ENCODE measurements at places on chromosomes 2 and 18.

GRCh38 chr2:148096012-148096411 lies 75.1 kb downstream of the MBD5 start:
- DNase-seq, result no peak

- DNase-seq, result no peak
These were observed 19.1 kb downstream of the SERTAD2 start for GRCh38 chr2:64634345-64635267.

GRCh38 chr2:20141056-20141762 lies 83.7 kb downstream of the SDC1 start:
- no peak for DNase-seq

DNA sequence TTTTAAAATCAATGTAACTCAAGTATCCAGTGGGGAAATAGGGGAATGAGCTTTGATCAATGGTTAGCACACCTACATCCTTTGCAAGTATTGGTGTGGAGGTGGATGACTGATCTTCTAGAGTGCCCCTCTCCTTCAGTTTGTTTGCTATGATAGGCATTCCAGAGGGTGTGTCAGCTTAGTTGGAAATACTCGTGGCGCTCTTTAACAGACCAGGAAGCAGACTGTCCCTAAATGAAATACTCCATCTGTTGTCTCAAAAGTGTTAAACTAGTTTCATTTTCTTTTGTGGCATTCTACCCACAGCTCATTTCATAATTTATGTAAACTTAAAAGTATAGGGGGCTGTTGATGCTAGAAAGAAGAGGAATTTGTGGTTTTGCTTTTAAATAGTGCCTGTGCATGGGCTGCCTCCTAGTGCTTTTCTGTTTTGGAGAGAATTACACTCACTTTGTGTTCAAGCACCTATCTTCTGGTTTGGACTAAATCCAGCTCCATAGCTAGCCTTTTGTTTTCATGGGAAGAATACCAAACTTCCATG lies 66.2 kb downstream of the STAT1 start:
- no peak for DNase-seq

DNA sequence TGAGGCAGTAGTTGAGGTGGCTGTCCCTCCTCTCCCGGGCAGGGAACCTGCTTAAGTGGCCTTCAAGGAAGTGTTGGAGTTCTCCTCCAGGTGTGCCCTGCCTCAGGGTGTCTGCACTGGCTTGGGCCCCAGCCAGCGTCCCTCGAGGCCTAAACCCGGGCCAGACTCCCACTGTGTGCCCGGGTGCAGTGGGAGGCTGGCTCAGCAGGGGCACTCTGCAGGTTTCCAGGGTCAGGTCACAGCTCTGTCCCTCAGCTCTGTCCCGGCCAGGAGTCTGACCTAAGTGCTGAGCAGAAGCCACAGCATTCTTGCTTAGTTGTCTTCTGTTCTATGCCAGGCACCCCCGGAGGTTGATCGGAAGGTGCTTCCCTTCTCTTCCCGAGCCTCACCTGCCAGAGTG lies 69.0 kb upstream of the OTOS start:
- no peak for DNase-seq

DNA sequence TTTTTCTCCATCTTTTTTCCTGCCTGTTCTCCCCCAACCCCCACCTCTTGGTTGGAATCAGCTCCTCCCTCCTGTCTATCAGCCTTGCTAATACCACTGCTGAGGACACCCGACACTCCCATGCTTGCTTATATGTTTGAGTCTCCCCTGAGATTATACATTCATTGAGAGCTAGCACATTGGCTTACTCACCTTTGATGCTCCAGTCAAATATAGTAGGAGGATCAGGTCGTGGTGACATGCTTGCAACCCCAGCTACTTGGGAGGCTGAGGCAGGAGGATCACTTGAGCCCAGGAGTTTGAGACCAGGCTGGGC lies 91.5 kb upstream of the CCBE1 start:
- no peak for DNase-seq
